C1 segment of cervical spinal cord (tissue), 14 donors: ENCODE measurements at places on chromosomes 3 and 15.

DNA sequence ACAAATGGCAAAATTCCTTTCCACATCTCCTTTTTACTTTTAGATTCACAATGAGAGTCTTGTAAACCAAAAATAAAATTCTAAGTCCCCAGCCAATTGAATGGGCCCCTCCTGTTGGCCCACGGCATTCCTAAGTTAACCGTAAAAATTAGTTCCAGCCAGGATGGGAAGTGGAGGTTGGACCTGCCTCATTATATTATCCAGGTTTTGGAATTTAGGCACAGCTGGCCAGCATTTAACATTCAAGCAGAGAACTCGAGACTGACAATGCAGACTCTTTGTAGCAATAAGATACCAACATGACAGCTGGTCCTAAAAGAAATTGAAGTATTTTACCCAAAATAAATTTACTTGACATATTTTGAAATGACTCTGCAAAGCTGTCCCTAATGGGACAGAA, 321.0 kb upstream of the NAALADL2 start:
- no peak for DNase-seq

- DNase-seq, result no peak
Observed at GRCh38 chr15:29134641-29135308, 134.8 kb downstream of the NSMCE3 start.

GRCh38 chr3:185290266-185290665, 36.4 kb upstream of the EHHADH start:
- no peak for DNase-seq

DNA sequence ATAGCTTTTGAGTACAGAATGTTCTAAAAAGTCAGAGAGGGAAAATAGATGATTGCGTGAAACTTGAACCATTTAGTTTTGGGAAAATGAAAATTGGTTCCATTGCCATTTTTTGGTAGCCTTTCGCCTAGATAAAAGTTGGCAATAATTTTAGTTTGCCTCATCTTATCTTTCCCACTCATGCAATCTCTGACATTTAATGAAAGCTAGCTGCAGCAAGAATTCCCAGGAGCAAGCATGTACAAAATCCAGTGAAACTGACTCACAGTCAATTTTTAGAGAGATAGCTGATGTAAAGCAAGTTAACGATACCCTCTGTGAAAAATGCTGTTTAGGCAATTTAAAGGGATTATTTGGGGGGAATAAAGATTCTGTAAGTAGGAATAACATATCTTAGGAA, 797.4 kb downstream of the GRM7 start:
- DNase-seq, result no peak

DNA sequence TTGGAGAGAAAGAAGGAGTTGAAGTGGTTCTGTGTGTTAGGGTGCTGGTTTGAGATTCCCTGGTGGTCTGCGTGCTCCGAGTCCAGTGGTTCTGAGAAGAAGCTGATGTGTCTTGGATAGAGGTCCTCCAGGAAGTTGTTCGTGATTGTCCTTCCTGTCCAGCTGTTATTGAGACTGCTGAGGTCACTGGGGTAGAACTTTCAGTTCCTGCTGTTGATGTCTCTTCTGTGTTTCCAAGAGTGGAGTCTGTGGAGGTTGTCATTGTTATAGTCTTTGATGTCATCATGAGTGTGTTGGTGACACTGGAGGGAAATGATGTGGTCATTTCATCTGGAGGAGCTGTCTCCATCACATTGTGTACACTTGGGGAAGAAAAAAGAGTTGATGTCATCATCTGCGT, 20.8 kb downstream of the MUC4 start:
- no peak for DNase-seq

- no peak for DNase-seq
Observed at GRCh38 chr3:141648055-141648910, 89.8 kb upstream of the RNF7 start.

- DNase-seq, result no peak
Observed at GRCh38 chr15:90343302-90343790, 8.7 kb upstream of the ZNF774 start.

GRCh38 chr15:21267226-21267625, 173.1 kb downstream of the POTEB3 start:
- DNase-seq, result no peak

DNA sequence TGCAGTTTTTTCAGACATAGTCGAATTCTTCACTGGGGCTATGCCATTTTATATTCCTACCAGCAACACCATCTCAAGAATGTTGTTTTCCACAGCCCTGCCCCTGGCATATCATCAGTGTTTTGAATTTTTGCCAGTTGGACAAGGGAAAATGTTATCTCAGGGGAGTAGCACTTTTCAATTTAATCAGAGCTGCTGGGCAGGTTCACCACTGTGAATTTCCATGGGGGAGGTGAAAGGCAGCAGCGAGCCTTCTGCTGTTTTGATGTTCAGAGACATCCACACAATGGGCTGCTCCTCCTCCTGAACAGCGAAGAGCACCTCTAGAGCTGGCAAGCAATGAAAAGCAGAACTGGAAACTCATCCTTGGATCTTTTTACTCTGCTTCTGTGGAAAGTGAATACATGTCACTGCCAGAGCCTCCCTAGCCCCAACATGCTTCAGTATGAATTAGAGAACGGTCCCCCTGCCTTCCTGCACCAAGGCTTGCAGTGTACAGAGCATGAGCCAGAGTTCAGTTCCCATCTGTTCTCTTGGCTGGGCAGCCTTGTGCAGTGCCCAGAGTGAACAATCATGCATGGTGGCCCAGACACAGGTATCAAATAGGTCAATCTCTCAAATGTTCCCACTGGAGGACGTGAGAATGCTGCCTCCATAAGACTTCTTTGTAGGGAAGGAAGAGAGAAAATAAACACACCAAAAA, 56.1 kb upstream of the RAD18 start:
- DNase-seq, result no peak

DNA sequence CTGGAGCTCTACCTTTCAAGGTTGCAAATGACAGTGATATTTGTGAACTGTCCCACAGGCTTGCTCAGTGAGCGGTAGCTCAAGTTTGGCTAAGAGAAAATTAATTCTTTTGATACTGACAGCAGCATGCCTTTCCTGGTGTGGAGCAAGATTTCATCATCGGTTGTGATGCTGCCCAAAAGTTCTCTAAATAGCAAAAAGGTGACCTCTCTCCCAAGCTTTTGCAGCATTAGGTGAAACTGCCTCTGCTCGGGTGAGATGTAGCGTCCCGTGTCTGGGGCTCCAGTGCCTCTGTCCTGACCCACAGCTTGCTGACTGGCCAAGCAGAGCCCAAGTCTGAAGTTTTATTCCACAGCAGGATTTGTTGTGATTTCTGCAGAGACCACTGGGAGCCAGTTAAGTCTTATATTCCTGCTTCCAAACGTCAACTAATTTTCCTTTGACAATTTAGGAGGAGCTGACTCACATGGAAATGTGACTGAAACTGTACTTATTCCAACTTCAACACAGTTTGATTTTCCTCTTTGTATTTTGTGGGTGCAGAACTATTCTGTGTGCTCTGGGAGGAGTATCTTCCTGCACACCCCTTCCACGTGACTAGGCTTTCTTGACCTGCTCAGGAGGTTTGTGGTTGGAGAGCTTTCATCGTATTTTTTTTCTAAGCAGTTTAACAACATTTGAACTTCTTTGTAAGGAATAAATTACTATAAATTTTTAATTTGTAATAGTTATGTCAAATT, 5.9 kb downstream of the SYNM start:
- no peak for DNase-seq

- no peak for DNase-seq
Observed at GRCh38 chr15:83764201-83764838, 110.4 kb downstream of the ADAMTSL3 start.

DNA sequence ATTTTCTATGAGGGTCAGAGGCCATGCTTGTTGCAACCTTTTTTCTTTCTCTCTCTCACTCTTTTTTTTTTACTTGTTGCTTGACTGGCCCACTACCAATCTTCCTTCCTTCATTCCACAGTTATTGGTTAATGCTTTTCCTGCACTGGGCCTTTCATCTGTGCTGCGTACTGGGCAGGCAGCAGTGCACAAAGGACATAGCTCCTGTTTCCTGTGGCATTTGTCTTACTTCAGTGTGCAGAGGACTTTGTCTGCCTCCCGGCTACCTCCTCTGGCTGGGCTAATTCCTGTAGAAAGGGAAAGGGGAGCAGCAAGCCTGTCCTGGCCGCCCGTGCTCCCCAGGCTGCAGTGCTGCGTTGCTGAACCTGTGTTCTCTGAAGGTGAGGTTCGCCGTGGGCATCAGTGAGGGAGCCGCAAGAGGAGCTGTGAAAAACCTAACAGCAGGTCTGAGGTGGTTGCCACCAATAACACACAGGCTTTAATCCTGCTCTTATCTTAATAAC, 93.7 kb upstream of the RGMA start:
- DNase-seq, result no peak

DNA sequence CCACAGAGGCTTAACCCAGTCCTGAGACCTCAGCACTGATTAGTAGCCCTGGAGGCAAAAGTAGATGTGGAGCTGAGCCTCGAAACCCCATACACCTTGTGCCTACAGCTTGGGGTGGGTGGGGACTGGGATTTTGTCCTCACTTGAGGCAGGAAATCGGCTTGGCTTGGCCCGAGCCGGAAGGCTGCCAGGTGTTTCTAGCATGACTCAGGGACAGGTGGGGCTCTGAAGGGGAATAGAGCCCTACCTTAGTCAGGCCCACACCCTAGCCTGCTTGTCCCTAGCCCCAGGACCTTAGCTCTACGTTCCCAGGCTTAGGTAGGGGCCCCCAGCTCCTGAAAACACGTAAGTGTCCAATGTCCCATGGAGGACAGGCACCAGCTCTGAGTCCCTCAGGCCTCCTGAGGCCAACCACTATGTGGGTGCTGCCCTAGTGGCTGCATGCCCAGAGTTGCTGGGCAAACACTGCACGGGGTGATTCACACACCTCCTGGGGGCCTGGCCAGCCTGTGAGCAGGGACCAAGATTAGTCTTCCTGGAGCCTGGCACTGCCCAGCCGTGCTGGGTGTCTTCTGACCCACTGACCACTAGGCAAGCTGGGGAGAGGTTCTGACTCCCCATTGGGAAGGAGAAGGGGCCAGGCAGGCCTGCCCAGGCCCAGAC, 3.1 kb downstream of the MST1R start:
- no peak for DNase-seq

GRCh38 chr3:50390508-50391224, 31.3 kb upstream of the TMEM115 start:
- DNase-seq, result peak; percentile 3

DNA sequence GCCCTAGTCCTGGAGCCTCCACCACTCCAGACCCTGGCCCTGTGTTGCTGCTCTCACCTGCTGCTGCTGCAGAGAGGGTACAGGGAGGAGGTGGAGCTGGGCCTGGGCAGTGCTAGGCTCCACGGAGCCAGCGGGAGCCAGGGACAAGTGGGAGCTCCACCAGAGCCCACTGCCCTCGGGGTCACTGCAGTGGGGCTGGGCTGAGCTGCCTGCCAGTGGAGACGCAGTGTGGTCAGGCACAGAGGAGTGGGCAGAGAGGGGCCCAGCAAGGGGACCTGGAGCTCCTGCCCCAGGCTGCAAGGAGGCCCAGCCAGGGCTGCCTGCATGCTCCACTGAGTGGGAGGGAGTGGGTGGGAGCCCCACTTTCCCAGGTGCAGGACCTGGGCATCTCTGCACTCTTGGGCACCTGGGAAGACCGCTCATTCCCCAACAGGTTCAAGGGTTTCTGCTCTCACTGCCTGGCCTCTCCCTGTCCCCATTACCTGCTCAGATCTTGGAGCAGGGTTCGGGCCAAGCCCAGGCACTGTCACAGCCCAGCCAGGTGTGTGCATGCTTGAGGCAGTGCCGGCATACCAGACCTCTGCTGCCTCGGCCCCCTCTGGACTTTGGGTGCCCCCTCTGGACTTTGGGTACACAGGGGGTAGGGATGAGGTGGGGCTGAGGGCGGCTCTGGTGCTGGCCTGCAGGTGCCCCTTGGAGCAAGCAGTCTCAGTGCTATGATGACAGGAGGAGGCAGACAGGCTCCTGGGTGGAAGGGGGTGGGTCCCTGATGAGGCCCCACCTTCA, 308.0 kb downstream of the DOCK3 start:
- DNase-seq, result no peak

- no peak for DNase-seq
Observed at GRCh38 chr3:125214738-125215137, 2.2 kb upstream of the SLC12A8 start.

GRCh38 chr3:18389108-18389733, 35.9 kb downstream of the SATB1 start:
- DNase-seq, result no peak

DNA sequence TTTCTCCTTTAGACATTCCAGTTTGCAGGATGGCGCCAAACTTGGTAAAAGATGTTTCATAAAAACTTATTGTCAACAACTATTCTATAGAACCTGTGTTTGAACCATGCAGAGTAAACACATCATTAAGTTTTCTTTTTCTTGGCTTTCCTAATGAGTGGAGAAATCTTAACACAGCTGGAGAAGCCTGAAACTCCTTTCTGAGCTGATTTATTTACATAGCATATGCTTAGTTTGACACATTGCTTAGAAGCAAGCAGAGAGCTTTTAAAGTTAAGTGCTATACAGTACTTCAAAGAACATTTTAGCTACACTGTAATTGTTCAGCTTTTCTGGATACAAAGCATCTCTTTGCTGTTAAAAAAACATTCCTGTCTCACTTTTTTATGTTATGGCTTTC, 61.0 kb upstream of the PAQR5 start:
- no peak for DNase-seq

- no peak for DNase-seq
Observed at GRCh38 chr3:187490366-187490765, 122.2 kb downstream of the RTP4 start.

DNA sequence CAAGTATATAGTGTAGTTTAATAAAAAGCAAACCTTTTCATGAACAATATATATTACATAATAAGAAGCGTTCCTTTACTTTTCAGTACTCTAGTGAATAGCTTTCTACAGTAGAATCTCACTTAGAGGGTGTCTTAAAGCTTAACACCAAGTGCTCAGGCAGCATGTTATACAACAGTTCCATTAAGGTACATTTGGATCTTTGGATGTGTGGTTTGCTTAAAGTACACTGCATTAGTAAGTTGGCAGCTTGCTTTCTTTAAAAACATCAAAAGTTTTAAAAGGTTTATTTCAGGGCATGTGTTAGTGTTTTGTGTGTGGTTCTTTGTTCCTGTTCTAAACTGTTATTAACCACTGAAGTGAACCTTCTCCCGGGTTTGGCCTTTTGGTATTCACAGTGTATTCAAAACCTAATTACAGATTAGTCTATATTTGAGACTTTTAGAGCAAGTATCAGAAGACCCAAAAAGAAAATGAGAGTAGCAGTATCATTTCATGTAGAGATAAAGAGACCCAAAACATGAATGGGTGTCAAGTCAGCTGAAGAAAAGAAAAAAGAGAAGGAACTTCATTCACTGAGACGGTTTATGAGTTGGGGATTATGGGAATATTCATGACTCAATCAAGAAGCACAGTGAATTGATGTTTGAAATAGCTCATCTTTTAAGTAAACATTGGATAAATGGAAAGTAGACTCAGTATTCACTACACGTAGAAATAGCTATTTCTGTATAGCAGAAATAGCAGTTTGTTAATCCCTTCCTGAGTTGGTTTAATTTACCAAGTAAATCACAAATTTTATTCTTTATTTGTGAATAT, 93.9 kb downstream of the OPA1 start:
- no peak for DNase-seq

DNA sequence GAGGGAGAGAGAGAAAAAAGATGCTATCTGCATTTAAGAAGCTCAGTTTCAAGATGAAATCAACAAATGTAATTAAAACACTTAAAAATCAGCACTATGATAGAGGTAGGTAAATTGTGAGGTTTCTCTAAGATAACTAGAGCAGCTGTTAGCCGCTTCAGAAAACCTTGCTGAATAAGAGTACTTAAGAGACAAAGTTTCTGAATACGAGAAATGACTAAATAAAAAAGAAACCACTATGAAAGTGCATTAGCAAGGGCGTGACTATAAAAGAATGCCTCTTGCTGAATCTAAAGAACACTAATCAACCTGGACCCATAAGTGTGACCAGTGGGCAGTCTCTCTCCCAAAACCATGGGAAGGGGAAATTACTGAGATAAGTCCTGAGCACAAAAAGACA, 41.8 kb downstream of the IQCB1 start:
- no peak for DNase-seq
